Inflammatory macrophage treated with lipopolysaccharide for 1 hour (primary cell): ENCODE measurements at places on chromosomes 2 and 18.

DNA sequence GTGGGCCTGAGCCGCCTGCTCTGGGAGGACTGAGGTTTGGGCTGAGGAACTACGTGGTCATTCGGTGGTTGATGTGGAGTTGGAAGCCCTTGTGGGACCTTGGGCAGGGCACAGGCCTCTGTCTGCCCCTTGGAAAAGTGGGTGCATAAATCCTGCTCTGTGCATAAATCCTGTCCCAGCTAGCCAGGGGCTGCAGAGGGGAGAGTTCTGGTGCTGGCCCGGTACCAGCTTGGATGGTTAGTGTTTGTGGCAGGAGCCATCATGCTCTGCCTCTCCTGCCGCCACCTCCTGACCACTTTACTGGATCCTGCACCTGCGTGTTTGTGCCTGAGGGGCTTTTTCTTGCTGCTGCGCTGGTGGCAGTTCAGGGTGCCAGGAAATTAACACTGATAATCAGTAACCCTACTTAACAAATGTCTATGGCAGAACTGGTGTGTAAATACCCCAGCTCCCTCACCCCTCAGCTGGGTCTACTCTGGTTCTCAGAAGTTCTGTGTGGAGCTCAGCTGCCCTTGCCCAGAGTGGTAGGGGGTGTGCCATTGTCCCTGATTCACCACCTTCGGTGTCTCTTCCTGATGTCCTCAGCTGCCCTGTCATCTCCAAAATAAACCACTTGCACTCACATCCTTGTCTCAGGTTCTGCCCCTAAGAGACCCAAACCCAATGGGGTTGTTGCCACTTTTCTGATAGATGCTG, 156.8 kb downstream of the GLI2 start:
- no peak for DNase-seq

DNA sequence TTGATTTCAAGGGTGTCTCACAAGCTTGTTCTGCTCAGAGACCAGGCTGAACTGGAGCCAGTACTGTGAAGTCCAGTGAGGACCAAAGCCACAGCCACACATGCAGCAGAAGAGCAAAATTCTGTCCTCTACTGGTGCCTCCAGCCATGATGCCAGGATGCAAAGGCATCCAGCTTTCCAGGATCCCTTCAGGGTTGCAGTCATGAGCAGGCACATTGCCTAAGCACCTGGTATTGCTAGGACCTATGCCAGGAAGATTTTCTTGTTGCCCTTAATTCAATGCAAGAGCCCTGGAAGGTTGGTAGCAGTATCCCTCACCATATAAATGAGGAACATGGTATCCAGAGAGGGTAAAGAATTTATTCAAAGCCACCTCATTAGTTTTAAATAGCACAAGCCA, 78.9 kb upstream of the CYRIA start:
- DNase-seq: no peak

DNA sequence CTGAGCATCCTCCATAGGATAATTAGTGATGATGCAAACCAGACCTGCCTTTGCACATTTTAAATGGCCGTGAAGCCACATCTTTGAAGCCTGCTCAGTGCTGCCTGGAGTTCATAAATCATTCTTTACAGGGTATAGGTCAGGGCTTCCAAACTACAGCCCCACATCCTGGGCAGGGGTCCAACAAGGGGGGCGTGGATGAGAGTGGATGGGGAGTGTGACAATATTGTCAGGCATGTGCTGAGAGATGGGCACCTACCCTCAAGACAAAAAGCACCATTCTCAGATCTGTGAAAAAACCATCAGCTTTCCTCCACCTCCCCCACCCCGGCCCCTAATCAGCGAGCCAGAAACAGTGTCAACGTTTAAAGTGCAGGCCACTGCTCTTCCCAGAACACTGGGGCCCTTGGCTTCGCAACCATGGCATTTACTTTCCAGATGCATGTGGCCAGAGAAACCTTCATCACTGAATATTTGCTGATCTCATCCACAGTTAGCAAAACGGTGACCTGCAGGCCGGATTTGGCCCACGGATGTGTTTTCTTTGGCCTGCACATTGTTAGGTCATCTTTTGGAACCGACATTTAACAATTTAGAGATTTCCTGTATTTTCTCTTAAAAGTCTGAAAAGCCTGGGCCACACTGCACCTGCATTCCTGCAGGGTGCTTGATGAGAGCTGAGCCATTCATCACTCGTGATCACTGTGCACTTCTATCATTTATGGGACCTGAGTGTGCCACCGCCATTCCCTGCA, 130.7 kb downstream of the ANKRD44 start:
- DNase-seq: no peak

GRCh38 chr2:118098307-118099030, 10.2 kb downstream of the INSIG2 start:
- peak; percentile 64 for DNase-seq

DNA sequence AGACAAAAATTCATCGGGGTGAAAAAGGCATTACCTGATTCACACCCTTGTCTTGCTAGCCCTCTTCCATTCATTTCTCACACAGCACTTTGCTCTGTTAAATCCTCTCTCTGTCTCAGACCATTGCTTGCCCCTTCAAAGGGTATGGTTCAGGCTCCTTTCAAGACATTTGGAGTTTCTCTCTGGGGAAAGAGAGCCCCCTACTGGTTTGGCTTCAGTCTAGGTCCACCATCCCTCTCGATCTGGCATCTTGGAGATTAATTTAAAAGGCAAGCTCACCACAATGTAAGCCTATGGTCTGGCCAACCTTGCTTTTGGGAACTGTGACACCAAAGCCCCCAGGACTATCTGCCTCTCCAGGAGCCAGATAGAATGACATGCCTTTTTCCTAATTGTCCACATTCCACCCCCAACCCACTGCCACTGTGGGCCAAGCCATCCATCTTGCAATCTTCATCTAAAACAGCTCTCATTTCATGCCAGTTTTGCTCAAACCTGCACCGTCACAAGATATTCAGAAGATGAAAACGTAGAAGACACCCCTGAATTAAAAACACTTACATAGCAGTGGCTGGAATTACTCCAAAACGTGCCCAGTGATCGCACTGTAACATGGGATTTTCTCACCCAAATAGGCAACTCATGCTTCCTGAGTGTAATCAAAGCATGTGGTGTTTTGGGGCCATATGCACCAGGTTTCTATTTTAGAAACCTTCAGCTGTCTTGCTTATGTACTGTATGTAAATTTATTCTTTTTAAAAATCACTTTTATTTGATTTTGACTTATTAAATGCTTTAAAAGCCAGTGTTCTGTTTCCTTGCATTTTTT, 93.9 kb downstream of the FARSB start:
- DNase-seq: peak; percentile 43

DNA sequence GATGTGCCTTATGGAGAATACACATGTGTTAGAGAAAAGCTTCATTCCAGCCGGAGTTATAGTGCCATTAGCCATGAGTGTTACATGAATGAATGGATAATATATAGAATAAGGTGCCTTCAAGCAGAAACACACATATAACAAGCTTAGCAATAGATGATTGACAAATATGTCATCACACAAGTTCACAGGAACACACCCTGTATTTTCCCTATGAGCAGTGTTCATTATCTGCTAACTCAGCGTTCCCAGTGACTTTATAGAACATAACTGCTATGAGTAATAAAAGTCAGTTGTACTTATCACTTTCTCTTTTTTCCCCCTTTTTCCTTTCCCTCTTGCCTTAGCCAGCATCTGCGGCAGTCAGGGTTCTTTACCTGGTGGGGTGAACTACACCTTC, 65.1 kb downstream of the TIMM21 start:
- DNase-seq: no peak

DNA sequence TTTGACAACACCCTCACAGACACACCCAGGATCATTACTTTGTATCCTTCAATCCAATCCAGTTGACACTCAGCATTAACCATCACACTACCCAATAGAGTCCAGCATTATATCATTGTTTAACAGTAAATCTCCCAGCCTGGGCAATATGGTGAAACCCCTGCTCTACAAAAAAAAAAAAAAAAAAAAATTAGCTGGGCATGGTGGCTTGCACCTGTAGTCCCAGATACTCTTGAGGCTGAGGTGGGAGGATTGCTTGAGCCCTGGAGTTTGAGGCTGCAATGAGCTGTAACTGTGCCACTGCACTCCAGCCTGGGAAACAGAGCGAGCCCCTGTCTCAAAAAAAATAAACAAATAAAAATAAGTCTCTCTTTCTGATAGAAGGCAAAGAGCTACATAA, 304.0 kb downstream of the STK39 start:
- no peak for DNase-seq

- no peak for DNase-seq
Measured at GRCh38 chr2:20418519-20418918, 28.4 kb upstream of the RHOB start.

GRCh38 chr2:14678761-14679160, 46.2 kb downstream of the LRATD1 start:
- no peak for DNase-seq

- no peak for DNase-seq
Measured at GRCh38 chr2:108553209-108553919, 19.1 kb downstream of the LIMS1 start.

GRCh38 chr2:234488913-234489451, 7.9 kb downstream of the ARL4C start:
- DNase-seq: no peak

GRCh38 chr2:220981926-220982325, 590.2 kb downstream of the EPHA4 start:
- DNase-seq: no peak

- no peak for DNase-seq
Measured at GRCh38 chr18:26181343-26181826, 44.9 kb upstream of the TAF4B start.

DNA sequence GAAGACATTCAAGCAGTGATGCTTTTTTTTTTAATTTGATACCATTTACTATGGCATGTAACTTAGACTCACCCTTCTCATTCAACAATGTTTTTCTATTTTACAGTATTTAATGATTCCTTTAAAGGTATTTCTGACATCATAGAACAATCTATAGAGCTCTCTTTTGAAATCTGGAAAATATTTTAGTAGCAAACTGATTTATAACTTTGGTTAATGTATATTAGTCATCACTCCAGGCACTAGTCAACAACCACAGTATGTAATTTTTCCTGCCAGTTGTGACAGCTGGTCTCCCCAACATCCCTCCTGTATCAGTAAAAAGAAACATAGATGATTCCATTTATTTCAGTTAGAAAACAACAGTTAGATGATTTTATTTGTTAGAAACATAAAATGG, 122.9 kb downstream of the LCLAT1 start:
- no peak for DNase-seq

- DNase-seq: no peak
Measured at GRCh38 chr2:7111626-7112025, 194.4 kb downstream of the RNF144A start.

GRCh38 chr18:21100146-21100545, 11.5 kb downstream of the ROCK1 start:
- no peak for DNase-seq

DNA sequence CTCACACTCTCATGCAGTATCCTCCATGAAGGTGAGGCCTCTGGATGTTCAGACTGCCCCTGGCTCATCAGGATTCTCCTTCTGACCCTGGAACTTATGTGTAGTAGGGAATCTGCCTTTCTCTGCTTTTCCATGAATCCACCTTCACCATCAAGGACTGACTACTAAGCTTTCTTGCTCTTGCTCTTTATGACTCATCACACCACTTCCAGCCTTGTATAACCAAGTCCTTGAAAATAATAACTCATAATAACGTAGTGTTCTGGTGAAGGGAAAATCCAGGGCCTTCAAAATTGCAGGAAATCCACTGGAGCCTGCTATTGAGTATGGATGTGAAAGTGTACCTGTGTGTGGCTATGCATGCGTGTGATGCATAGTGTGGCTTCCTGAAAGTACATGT, 11.3 kb upstream of the KCNS3 start:
- no peak for DNase-seq

- no peak for DNase-seq
Measured at GRCh38 chr2:193793914-193794313, 1599.2 kb upstream of the TMEFF2 start.

- DNase-seq: no peak
Measured at GRCh38 chr2:126911111-126911796, 12.6 kb downstream of the TEX51 start.

DNA sequence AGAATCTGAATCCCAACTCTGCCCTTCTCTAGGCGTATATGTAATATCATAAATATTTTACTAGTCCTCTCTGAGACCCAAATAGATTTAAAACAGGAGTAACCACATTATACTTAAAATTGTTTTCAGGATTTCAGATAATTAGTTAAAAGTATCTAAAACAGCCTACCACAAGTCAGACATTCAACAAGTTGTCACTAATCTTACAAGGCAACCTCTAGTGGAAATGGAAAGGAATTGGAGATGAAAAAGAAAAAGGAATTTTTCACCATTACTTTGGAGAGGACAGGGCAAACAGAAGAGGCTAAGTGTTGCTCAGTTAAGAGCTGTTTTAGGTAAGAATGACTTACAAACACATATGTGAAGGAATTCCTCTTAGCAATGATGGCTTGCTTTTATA, 11.4 kb downstream of the CUL3 start:
- no peak for DNase-seq

- no peak for DNase-seq
Measured at GRCh38 chr18:3209859-3210569, 9.8 kb downstream of the MYOM1 start.

DNA sequence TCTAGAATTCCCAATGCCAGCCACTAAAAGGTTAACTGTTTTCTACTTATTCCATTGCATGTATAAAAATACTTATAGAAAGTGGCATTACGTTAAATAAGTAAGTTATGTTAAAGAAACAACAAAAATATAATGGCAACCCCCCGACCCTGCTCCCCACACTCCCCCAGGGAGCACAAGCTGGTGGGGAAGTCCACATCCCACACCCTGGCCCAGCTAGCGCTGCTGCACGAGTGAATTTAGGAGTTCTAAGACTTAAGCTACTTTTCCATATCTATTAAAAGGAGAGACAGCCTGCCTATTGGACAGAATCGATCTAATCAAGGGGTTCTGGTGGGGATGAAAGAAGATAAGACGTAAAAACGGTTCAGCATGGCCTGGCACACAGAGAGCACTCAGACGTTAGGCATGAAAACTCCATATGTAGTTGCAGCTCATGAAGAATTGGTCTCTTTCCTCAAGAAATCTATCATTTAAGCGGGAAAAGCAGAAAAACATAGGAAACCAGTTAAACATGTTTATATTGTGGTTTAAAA, 16.6 kb downstream of the HJURP start:
- DNase-seq: no peak

- DNase-seq: no peak
Measured at GRCh38 chr18:10826400-10826799, 300.6 kb downstream of the NAPG start.

DNA sequence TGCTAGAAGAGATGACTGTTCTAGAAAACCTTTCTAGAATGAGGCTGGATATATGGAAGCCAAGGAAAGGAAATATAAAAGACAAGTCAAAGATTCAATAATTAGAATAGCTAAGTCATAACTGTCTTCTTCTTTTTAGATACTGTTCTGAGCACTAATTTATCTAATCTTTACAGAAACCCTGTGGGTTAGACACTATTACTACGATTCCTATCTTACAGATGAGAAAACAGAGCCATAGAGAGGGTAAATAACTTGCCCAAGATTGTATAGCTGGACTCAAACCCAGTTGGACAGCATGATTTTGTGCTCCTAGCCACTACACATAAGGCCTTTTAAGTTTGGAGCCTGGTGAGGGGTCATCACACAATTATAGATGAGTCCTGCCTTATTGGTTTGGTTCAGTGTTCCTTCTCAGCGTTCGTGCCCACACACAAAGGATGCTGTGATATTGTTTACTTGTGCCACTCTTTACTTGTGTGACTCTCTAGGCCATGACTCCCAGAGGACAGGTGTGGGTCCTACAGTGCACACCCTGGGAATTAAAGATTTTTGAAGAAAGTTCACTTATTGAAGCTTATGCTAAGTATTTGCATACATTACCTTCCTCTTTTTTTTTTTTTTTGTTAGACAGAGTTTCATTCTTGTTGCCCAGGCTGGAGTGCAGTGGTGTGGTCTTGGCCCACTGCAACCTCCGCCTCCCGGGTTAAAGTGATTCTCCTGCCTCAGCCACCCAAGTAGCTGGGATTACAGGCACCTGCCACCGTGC, 153.7 kb downstream of the PRKCE start:
- no peak for DNase-seq
